ENCODE measurements at places on chromosomes 3 and 15.

- DNase-seq, result no peak
These were observed 94.7 kb downstream of the CCNL1 start for GRCh38 chr3:157065201-157065600.

GRCh38 chr3:7733933-7734332 is 767.7 kb upstream of the LMCD1 start:
- no peak for DNase-seq

- DNase-seq, result no peak
These were observed 120.3 kb downstream of the AKAP13 start for GRCh38 chr15:85500729-85501128.

DNA sequence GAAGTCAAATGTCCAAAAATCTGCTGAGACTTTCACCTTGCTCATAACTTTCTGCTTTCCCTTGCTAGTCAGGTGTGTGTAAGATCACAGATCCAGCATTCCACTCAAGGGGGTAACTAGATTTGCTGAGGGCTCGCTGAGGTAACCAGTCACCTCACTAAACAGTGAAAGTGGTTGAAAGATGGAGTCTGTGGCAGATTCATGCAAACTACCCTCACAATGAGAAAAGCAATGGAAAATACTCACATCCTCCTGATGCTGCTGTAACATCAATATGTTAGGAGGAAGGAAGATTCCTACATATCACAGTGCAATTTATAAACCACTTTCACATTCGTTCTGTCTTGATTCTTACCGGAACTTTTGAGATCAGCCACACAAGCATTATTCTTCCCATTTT is 174.3 kb upstream of the BCL6 start:
- no peak for DNase-seq

GRCh38 chr3:97880267-97880666 is 58.5 kb downstream of the CRYBG3 start:
- DNase-seq, result no peak

DNA sequence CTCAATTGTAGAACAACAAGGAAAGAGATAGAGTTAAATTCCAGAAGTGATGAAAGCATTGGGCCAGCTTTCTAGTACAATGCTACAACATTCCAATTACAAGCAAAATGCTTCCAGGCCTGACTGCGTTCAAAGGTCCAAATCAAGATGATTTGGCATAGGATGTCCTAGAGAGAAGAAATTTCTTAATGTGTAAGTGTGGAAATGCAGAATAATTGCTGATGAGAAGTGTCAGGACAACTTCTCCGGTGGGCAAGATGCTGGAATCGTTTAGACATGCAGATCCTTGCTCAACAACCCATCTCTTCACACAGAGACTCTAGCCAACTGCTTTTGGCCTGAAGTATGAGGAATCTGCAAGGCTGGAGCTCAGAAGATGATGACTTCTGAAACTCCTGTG is 71.1 kb upstream of the PDZRN3 start:
- DNase-seq, result no peak
